ENCODE measurements at places on chromosomes 12 and 14. TPM values are rescaled to one million over a fixed set of nuclear protein-coding genes. Genes with fewer than 3 reads are reported as not detected.

- no peak for DNase-seq
Observed at GRCh38 chr14:83912032-83912642, 1617.8 kb upstream of the FLRT2 start.

- no peak for DNase-seq
Observed at GRCh38 chr12:102454808-102455760, 25.3 kb downstream of the IGF1 start.

GRCh38 chr12:52815161-52815560 lies 1.2 kb upstream of the KRT4 start:
- no peak for DNase-seq

Gene GPR135
- 7.5 TPM for total RNA-seq

DNA sequence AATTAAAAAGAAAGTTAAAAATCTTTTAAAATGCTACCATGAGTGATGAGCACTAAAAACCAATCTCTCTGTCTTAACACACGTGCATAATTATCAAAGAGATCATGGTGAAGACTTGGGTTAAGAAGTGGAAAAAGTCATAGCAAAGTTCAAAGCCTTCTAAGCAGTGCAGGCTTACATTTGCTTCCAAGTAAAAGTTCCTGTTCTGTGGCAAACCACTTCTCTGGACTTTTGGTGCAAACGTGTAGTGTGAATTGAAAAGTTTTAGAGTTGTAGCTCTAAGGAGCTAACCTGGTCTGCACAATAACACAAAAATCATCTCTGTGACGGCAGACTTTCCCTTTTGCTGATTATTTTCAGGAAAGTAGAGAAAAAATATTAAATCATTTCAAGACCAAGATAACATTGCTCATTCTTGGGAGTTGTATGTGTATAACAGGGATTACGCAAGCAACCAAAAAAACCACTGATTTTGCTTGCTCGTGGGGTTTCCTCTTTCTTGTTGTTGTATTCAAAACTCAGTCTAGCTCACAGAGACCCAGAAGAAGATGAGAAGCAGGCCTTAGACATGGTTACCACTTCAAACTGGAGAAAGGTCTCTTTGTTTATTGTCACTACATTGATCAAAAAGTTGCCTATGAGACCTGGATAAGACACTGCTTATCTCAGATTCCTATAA lies 2.3 kb upstream of the GLIPR1 start:
- DNase-seq: no peak

Gene PAX9
- total RNA-seq: not detected

Gene PTPRB
- 64.7 TPM for total RNA-seq

DNA sequence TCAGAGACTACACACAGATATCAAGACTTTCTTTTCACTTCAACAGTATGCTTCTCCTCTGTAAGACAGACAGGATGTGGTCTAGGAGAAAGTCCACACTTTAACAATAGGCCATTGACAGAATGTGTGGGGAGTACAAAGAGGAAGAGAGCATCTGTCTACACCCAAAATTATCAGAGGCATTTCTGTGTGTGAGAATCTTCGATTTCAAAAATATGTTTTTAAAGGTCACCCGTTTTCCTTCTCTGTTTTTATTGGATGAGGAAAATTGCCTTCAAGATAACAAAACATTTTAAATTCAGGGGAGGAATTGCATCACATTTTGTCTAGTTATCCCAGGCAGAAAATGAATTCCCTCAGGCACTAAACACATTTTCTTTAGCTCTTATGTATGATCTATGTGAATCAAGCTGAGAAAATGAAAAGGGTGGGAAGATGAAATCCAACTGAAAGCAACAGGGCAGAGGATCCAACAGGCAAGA lies 16.4 kb downstream of the NAV3 start:
- no peak for DNase-seq

DNA sequence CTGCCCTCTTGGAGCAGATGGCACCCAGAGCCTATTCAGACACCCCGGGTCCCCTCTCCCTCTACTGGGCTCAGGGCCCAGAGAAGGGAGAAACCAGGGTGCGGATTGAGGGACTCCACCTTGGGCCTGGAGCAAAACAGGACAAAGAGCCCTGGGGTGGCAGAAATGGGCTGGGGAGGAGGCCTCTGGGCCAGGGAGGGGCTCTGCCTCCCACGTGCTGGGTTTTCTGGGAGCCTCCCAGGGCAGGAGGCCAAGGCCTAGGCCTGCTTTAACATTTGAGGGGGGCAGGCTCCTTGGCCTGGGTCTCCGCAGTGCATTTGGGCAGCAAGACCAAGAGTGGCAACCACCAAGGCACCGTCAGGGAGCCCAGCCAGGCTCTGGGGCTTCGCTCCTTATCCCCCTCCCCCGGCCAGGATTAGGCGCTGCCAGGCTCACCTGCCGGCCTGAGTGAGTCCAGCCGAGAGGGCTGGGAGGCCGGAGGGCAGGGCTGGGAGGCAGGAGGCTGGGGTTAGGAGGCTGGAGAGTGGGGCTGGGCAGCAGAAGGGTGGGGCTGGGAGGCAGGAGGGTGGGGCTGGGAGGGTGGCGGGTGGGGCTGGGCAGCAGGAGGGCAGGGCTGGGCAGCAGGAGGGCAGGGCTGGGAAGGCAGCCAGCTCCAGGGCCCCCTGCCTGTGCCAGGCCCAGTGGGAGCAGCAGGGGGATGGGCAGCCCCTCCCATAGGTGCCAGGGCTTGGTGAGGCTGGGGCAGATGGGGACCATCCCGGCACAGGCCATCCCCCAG lies 101.8 kb upstream of the EIF5 start:
- DNase-seq: peak; percentile 45

GRCh38 chr14:38611928-38612327 lies 356.0 kb upstream of the CLEC14A start:
- no peak for DNase-seq

Gene ACSM4
- total RNA-seq: not detected

- no peak for DNase-seq
Observed at GRCh38 chr12:65875640-65876071, 51.4 kb downstream of the HMGA2 start.

DNA sequence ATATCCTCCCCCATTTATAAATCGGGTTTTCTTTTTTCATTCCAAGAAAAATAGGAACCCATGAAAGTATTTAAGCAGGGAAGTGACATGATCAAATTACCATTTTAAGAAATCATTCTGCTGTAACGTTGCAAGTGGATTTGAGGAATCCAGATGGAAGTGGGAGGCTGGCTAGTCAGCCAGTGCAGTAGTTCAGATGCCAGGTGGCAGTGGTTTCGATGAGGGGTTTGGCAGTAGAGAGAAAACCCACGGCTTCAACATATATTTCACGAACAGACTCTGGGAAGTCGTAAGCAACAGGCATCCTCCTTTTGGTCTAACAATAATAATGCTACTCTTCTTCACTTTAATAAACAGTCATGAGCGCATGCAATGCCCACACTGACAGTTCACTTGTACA lies 25.0 kb downstream of the PDZRN4 start:
- DNase-seq: no peak

DNA sequence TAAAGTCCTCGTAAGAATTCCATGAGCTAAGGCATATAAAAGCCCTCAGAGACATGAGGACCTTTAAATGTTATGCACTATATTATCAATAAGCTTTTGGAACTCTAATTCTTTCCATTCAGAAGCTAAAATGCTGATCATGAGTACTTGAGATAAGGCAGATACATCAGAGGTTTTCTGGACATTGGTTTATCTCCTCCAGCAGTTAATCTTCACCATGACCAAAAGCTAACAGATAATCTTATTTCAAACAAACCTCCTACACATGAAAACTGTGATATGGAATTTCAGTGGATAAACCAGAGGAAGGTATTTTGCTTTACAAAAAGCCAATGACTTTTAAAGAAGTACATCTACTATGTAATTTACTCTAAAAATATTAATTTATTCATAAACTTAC lies 97.9 kb upstream of the BBS10 start:
- DNase-seq: no peak

DNA sequence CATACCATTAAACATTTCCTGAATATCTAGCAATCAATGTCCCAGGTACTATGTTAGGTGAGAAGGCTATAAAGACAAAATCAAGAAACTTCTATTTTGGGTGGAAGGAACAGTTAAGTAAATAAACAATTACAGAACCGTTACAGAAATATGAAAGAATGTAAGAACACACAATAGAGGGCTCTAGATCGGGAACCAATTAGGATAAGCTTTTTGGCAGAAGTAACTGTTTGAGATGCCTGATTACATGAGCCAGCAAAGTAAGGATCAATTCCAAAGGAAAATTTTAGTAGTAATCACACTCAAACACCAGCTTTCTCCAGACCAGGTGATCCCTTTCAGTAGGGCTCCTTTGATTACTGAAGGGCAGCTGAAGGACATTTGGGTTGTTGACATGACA lies 33.9 kb downstream of the PPP1R12A start:
- DNase-seq: no peak

DNA sequence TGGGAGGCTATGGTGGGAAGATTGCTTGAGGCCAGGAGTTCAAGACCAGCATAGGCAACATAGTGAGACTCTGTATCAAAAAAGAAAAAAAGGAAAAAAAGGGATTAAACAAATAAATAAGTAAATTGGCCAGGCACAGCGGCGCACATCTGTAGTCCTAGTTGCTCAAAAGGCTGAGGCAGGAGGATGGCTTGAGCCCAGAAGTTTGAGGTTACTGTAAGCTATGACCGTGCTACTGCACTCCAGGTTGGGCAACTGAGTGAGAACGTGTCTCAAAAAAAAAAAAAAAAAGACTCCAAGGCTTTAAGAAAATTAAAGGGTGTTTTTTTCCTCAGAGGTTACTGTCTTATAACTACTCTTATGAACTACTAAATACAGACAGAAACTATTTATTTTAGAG lies 11.7 kb downstream of the BEST3 start:
- DNase-seq: no peak

DNA sequence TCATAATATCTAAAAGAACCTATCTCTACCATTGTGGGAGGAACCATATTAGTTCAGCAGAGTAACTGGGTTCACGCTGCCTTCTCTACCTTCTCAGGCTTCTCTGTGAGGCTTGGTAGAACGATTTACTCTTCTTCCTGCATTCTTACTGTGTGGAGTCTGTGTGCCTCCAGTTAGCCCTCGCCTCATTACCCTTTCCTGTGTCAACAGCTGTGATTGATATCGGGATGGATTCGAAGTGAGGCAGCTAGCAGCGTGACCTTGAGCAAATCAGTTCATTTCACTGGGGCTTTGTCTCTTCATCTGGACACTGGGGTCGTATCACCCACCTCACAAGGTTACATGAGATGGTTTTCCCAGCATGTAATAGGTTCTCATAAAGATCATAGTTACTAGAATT lies 4.6 kb upstream of the VRK1 start:
- no peak for DNase-seq

GRCh38 chr14:92501891-92502351 lies 11.7 kb upstream of the RIN3 start:
- DNase-seq: no peak

DNA sequence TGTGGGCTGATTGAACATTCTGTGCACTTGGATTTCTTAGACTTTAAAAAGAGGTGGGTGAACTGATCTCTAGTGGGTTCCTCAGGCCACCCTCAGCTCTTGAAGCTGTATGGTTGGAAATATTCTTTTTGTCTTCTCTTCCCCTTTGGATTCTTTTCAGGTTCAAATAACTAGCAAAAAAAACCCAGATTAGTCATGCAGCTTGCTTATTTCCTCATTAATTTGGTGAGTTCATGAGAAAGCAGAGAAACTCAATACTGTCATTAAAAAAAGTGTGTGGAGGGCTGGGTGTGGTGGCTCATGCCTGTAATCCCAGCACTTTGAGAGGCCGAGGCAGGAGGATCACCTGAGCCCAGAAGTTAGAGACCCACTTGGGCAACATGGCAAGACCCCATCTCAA lies 183.4 kb downstream of the ESR2 start:
- no peak for DNase-seq

- DNase-seq: no peak
Observed at GRCh38 chr12:114004402-114004801, 38.3 kb upstream of the RBM19 start.

- no peak for DNase-seq
Observed at GRCh38 chr12:27771481-27772327, 8.3 kb upstream of the KLHL42 start.

GRCh38 chr12:92762773-92763172 lies 60.0 kb downstream of the PLEKHG7 start:
- DNase-seq: no peak

- no peak for DNase-seq
Observed at GRCh38 chr12:90978117-90978770, 23.3 kb upstream of the CCER1 start.

DNA sequence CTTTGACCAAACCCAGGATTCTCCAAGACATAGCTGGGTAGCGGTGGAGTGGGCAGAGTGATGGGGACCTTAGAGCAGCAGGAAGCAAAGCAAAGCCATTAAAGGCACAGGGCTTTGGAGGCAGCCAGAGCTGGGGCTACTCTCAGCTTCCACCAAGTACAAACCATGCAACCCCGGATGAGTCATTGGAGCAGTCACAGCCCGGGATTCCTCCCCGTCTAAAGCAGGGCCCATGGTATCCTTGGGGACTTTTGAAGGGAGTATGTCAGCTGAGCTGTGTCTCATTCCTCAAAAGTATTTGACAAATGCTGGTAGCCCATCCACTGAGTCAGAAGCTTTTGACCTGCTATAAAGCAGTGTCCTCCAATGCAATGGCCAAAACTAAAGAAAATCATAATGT lies 9.7 kb upstream of the IFI27 start:
- DNase-seq: no peak

DNA sequence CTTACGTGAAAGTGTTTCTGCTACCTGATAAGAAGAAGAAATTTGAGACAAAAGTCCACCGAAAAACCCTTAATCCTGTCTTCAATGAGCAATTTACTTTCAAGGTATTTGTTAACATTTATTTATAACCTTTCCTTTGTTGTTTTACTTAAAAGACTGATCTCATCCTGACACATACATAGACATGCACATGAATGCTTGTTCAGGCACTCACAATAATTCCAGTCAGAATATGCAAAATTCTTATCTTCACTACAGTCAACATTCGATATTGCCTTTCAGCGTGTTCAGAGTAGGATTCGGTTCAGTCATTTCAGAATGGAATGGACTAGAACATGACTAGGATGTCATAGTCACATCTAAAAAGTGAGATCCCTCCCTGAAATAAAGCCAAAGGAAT lies 394.6 kb downstream of the PAWR start:
- no peak for DNase-seq

GRCh38 chr12:109695416-109695815 lies 18.2 kb upstream of the FAM222A start:
- DNase-seq: no peak

- no peak for DNase-seq
Observed at GRCh38 chr14:58659846-58660245, 22.1 kb downstream of the DACT1 start.

GRCh38 chr12:63915105-63915800 lies 70.8 kb downstream of the SRGAP1 start:
- DNase-seq: no peak

- DNase-seq: no peak
Observed at GRCh38 chr12:28463396-28463795, 273.1 kb downstream of the CCDC91 start.

DNA sequence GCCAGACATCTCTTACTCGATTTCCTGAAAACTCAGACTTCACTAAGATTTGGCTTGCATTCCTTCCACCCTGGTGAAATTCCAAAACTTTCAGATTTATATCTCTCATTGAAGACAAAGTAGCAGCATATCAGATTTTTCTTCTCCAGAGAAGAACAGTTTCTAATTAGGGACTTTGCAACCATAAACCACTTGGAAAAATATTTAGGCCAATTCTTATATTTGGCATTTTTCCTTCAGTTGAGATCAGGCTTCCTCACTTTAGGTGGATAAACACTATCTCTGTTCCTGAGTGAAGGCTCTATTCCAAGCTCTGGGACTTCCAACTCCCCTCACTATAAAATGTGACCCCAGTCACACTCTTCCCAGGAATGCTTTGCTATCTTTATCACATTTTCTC lies 1434.3 kb upstream of the FLRT2 start:
- DNase-seq: no peak
